ENCODE measurements at places on chromosomes 5 and 9. TPM values are rescaled to one million over a fixed set of nuclear protein-coding genes. Genes with fewer than 3 reads are reported as not detected.

The KIF24 gene
- 2.5 TPM for total RNA-seq

The NTRK2 gene
- under 0.01 TPM for total RNA-seq

The PCDHB4 gene
- 0.04 TPM for total RNA-seq

The CDX1 gene
- total RNA-seq = not detected

The SPINK6 gene
- not detected for total RNA-seq

The ANKRD18A gene
- 1.5 TPM for total RNA-seq
